SK-N-SH treated with all-trans-retinoic acid at 6 μM for 48 hours (cell line): ENCODE measurements at places on chromosomes 6 and 20.

- no peak for ATAC-seq
These were observed 43.7 kb downstream of the GRM4 start for GRCh38 chr6:34102099-34102656.

DNA sequence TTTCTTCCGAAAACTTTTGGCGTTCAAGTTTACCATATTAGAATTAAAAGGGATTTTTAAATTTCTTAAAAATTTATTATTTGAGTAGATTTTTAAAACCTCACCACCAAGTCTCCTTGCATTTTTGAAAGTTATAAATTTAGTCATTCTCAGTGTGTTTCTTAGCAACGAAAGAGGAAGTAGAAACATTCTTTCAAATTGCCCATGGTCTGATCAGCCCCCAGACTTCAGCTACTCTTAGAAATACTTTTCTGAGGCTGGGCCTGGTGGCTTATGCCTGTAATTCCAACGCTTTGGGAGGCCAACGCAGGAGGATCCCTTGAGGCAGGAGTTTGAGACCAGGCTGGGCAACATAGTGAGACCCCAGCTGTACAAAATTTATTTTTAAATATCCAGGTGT is 15.1 kb upstream of the RTF2 start:
- ATAC-seq: no peak

- ATAC-seq: no peak
These were observed 985 bp downstream of the ZBP1 start for GRCh38 chr20:57619051-57619831.

- ATAC-seq: no peak
These were observed 383.5 kb downstream of the PRKN start for GRCh38 chr6:162343936-162344645.

DNA sequence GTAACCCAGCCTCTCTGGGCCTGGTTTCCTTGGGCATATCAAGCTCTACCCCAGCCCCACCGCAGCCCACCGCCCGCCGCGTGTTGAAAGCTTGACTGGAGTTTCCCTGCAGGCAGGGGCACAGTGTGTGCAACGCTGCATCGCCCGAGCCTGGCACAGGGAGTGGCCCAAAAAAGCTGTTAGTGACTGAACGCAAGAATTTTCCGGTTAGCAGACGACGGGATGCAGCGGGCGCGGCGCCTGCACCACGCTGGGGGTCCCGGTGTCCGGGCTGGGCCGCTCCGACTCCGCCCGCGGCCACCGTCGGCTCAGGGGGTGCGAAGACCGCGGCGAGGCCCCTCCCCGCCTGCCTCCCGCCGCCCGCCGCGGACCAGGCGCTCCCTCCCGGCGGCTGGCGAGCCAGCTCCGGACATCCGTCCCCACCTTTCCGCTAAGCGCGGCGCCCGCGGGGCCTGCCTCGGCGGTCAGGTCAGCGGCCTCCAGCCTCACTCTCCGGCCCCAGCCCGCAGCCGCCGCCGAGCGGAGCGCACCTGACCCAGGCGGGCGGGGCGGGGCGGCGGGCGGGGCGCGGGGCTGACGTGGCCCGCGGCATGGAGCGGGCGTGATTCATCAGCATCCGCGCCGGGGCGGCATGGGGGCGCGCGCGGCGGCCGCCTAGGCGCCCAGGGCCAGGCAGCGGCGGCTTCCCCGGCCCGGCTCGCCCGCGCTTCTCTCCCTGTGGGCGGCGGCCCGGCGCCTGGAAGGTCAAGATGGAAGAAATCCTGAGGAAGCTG is at the start of gene ARFGEF3:
Gene ARFGEF3 (plus strand): TSS at position 602 of the 773 bp plus-strand sequence. CDS start 148 bp downstream, at position 750.
- peak; percentile 54 for ATAC-seq

DNA sequence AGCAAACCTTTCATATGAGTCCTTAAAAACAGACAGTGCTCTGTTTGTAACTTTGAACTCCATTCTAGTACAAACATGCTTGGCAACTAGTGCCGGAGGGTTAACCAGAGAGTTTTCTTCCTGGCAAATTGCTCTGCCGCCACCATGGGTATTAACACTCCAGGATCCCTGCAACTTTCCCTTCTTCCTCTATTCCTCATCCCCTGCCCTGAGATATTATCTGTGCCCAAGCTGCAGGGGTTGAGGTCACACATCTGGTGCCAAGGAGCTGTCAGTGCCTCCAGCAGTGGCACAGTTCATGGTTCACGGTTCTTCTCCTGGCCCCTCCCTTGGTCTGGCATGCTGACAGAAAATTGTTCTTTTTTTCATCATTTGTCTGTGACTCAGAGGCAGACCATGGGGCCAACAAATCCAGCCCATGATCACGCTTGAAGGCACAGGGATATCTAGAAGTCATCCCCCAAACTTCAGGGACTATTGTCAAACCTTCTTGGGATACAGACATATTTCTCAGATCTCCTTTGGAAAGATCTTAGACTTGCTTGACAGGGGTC is 77.5 kb downstream of the ATXN1 start:
- ATAC-seq: peak; percentile 67

DNA sequence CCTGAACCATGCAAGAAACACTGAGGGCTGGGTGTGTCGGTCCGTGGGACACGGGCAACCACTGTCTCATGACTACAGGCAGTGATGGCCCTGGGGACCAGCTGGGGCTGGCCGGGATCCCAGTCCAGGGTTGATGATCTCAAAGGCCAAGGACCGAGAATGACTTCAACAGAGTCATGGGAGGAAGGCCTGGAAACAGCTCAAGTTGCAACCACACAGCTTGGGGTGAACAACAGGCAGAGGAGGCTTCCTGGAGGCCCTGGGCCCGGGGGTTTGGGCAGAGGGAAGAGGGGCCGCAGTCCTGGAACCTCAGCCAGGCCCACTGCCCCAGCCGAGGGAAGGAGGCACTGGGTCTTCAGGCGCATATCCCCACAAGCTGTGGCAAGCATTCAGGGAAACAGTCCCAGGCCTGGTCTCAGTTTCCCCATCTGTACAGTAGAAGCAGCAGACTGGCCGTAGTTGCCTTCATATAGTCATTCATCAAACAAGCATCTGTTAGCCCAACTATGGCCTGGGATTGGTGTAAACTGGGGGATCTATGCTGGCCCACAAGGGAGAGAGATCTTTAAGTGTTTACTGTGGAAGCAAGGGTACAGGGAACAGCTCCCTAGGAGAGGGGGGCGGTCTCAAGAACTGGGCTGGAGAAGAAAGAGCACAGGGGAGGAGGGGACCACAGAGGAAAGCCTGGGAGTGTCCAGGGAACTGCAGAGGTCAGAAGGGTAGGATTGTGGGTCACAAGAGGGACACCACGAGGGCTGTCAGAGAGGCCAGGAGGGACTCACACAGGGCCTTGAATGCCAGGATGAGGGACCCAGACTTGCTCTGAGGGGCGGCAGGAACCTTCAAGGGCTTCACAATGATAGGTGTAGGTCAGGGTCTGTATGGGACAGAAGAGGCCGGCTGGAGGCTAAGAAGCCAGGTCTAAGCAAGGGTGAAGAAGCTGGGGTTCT is 2.1 kb downstream of the MYL9 start:
- ATAC-seq: no peak; the same call in 1 of the 3 replicates

- ATAC-seq: peak; percentile 67
These were observed 42.0 kb downstream of the PNLDC1 start for GRCh38 chr6:159842035-159842434.

GRCh38 chr20:62822239-62822787 is 5.5 kb downstream of the COL9A3 start:
- no peak for ATAC-seq

DNA sequence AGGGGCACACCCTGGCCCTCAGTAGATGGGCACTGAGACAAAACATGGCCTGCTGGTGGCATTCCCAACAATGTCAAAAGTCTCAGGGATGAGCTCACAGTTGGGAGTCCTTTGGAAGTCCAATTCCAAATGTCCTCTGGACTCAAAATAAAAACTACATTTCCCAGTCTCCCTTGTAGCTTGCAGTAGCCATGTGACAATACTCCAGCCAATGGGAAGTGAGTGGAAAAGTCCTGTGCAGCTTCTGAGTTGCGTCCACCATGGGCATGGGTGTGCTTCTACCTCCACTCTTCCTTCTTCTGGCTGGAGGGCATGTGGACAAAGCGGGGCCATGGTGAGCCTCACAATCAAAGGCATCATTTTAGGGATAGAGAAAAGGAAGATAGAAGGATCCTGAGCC is 5.8 kb upstream of the ADAM33 start:
- ATAC-seq: peak; percentile 83

DNA sequence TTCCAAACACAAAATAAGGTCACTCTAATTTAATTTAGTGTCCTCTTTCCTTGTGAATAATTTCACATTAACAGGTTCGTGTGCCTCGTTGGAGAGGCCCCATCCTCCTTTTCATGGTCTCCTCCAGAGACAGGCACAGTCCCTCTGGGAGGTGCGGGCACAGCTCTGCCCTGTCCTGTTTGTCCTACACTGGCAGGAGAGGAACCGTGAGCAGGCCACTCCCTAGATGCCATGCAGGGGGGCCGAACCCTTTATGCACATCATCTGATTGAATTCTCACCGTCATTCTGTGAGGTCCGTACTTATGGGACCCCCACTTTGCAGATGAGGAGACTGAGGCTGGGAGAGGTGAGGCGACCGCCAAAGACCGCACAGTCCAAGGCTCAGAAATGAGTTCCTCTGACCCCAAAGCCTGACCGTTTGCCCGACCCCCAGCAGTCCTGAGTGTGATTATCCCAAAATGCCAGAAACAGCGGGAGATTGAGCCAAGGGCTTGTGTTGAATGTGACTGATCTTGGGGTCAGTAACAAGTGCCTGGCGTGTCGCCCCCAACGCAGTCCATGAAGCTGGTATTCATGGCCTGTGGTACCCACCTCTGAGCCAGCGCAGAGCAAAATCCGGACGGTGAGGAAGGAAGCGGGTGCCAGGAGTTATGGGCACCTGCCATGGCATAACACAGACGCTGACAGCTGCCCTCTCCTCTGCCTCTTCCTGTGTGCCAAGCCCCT is 43.5 kb downstream of the PMEPA1 start:
- no peak for ATAC-seq

DNA sequence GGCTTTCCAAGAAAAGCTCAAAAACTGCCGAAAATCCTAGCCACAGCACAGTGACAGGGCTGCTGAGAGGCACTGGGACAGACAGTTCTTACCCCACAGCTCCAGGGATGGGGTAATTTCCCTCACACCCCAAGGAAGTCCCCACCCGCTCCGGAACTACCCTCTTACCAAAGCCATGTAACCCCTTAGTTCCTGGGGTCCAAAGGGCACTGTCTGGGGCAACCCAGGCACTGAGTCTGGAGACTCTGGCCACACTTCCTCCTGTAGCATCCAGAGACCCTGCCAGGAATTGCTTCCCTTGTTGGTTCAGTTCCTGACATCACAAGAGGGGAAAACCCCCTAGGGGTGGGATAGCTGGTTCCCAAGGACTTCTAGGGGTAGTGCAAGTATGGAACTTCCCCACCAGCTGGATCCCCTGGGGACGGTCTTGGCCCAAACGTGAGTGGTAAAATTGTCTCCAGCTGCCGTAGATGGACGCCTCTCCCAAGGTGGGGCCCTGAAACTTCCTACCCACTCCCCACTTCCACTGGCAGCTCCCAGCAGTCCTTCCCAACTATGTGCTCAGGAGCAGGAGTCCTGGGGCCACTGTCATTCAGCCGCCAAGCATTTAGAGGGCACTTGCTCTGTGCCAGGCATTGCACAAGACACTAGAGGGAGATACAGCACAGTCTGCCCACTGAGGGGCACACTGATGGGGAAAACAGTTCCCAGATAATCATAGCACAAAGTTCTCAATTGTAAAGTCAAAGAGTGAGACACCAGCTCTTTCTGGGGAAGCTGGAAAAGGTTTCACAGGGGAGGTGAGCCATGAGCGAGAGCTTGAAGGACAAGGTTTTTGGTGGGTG is 17.2 kb upstream of the HCK start:
- ATAC-seq: peak; percentile 67

- no peak for ATAC-seq
These were observed 7.4 kb downstream of the AAR2 start for GRCh38 chr20:36243726-36244125.

GRCh38 chr6:87115402-87116135 is 20.7 kb upstream of the CGA start:
- ATAC-seq: no peak

DNA sequence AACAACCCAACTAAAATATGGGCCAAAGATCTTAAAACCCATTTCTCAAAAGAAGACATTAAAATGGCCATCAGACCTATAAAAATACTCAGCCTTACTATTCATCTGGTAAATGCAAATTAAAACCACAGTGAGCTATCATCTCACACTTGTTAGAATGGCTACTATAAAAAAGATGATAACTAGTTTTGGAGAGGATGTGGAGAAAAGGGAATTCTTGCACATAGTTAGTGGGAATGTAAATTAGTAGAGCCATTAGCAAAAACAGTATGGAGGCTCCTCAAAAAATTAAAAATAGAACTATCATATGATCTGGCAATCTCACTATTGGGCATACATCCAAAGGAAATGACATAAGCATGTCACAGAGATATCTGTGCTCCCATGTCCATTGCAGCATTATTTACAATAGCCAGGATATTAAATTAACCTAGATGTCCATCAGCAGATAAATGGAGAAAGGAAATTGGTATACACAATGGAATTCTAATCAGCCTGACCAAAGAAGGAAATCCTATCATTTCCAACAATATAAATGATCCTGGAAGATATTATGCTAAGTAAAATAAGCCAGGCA is 2.9 kb downstream of the SIRPB1 start:
- no peak for ATAC-seq

- no peak for ATAC-seq
These were observed 541.0 kb upstream of the ADGRB3 start for GRCh38 chr6:68094070-68094469.

- ATAC-seq: no peak
These were observed 51.5 kb upstream of the TMEM200A start for GRCh38 chr6:130314271-130314670.

GRCh38 chr6:38302081-38302480 is 337.6 kb downstream of the BTBD9 start:
- ATAC-seq: no peak

GRCh38 chr20:34536798-34537394 is 20.7 kb downstream of the DYNLRB1 start:
- peak; percentile 41; the same call in 2 of the 3 replicates for ATAC-seq

- no peak for ATAC-seq
These were observed 89.9 kb downstream of the MTFR2 start for GRCh38 chr6:136160250-136160649.

GRCh38 chr20:19828232-19828631 is 70.2 kb downstream of the RIN2 start:
- peak; percentile 91 for ATAC-seq

GRCh38 chr20:15439551-15439950 is 1102.1 kb upstream of the FLRT3 start:
- no peak for ATAC-seq

DNA sequence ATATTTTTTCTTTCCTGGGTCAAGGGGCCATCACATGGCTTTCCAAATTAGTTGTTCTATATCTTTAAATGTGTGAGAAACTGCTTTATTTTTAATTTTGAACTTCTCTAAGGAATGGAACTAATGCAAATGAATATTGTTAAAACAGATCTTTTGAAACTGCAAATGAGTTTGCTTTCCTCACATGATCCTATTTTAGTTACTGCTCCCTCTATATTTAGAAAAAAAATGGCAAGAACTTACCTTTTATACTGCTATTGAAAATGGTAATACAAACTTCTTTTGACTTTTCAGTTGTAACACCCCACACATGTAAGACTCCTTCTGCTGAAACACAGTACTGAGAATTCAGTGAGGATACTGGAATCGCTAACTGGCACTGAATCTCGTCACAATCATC is 15.9 kb downstream of the IFNGR1 start:
- no peak for ATAC-seq

- ATAC-seq: no peak
These were observed 17.8 kb upstream of the RNF182 start for GRCh38 chr6:13907001-13907350.

- no peak for ATAC-seq
These were observed 405.0 kb downstream of the CDKAL1 start for GRCh38 chr6:20939161-20939775.
